COR-L47 (cell line): ENCODE measurements at places on chromosomes 5 and 9.
A peak's percentile ranks its signal among the peaks of the same experiment; 100 is the strongest.

DNA sequence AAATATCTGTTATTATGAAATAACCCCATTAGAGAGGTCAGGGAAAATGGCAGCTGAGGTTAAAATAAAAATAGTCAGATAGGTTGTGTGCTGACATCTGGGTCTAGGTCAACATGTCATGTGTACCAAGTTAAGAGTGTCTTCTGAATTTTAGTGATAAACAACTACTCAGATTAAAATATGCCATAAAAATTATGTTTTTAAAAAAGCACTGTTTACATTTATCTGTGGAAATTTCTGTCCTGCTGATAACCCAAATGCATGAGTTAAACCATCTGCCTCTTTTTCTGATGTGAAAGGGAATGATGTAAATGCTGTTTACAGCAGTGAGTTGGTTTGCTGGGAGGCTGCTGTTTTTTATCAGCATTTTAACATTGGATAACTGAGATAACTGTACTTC is 361.2 kb upstream of the TARS1 start:
- DNase-seq = no peak

GRCh38 chr5:144318011-144318410 is 147.3 kb downstream of the KCTD16 start:
- DNase-seq = no peak

GRCh38 chr5:120545007-120545406 is 80.9 kb downstream of the PRR16 start:
- DNase-seq = no peak

DNA sequence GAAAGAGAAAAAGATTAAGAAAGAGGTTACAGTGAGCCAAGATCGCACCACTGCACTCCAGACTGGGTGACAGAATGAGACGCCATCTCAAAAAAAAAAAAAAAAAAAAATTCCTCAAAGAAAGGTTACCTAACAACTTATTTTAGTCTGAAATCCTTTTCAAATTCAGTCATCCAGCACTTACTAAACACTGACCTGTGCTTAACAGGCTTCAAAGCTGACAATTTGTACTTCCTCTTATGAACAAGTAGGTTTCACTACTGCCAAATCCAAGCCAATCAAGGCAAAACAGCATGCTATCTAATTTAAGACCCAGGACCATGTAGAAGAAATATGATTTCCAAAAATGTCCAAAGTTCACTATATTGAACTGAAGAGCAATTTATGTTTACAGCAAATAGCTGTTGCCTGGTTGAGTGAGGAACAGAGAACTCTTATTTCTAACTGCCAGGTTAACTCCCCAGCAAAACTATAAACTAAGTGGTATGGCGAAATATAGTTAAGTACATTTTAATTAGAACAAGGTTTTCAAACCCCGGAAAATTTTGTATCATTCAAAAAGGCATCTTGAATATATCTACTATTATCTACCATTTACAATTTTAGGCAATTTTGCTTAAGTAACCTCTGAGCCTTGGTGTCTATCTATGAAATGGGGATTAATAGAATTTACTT is 13.4 kb downstream of the PWWP2A start:
- no peak for DNase-seq

DNA sequence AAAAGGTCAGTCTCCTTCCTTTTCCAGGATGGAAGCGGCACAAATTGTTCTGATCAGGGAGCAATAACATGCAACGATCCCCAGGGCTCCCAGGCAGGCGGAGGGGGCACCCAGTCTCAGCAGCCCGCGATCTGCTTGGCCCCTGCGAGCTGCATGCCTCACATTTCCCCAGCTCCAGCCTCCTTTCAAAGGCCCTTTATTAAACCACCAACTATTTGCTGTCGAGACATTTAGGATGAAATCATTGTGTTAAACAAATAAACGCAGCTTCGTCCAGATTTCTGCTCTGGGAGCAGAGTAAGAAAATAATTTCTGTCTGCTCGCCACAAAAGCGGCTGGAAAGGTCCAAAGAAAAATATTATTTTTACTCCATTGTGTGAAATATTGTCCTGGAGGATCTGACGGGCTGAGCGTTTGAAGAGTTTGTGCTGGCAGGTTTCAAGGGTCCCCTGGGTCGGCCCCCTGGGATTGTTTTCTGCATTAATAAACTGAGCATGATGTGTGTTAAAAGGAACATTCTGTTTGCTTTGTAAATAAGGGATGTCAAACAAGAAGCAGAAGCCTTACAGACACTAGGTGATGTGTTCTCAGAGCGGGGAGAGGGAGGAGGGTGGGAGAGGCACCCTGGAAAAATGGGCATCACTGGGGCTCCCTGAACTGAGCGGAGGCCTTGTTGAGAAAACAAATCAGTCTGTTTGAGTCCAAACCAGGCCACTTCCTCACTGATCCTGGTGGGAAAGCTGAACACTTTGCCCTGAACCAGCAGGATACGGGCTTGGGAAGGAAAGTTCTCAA is 110.1 kb downstream of the FOXD1 start:
- DNase-seq = peak; percentile 51

GRCh38 chr9:89328064-89328463 is 9.8 kb downstream of the SECISBP2 start:
- DNase-seq = no peak

- DNase-seq = no peak
These were observed 31.2 kb downstream of the PHAX start for GRCh38 chr5:126631920-126632319.

DNA sequence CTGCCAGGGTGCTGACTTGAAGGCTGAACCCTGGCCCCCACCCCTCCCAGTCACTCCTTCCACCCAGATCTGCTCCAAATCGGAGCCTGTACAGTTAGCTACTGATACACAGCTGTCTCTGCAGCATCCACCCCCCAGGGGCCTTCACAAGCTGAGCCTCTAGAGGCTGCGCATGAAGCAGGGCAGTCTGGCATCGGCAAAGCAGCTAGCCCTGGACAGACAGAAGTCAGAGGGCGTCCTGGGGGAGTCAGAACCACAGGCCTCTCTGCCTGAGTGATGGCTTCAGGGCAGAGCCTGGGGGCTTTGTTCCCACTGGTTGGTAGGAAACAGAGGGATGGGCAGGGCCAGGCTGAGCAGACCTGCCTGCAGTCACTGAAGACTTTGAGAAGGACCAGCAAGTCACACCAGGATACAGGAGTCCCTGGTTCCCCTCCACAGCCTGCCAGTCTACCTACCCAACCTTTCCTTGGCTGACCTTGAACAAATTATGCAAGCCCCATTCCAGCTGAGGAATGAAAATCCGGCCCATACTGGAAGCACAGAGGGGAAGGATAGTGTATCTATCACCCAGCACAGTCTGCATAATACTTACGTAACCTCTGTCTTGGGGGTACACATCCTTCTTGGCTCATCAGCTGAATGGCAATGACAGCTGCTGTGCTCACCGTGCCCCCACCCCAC is 8.8 kb downstream of the VDAC1 start:
- DNase-seq = no peak
